CD4-positive, alpha-beta T cell treated with Interleukin-17A for 1 hour (primary cell): ENCODE measurements at places on chromosomes 5 and 9.

- peak; percentile 31 for DNase-seq
These were observed 10.0 kb downstream of the TRIM14 start for GRCh38 chr9:98109052-98109451.

DNA sequence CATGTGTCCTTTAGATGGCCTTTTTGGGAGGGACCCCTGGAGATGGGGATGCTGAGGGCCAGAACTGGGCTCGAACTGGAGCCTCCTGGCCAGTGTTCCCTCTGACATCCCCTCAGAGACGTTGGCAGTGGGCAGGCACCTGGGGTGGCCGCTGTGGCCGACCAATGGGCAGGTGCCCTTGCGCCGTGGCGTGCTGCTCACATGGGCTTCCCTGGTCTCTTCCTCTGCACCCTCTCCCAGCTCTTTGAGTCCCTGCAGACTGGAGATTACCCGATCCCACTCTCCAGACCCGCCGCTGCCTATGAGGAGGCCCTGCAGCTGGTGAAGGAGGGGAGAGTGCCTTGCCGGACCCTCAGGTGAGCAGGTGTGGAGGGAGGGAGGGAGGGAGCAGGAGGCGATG is 19.9 kb upstream of the DOLPP1 start:
- no peak for DNase-seq

GRCh38 chr5:37830348-37830747 is 9.5 kb downstream of the GDNF start:
- no peak for DNase-seq

DNA sequence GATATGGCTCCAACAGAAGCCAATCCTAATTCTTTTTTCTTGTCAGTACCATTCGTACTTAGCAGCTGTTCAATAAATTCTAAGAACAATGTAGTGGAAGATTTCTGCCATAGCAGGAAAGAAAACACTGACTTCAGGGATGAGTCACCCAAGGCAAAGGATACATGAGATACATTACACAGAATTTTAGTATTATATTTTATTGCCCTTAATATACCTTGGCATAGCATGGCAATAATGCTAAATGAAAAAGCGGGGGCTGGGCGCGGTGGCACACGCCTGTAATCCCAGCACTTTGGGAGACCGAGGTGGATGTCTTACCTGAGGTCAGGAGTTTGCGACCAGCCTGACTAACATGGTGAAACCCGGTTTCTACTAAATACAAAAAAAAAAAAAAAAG is 619.1 kb upstream of the DAB2 start:
- no peak for DNase-seq

- DNase-seq = no peak
These were observed 27.2 kb upstream of the CER1 start for GRCh38 chr9:14749741-14750211.
